ENCODE measurements at places on chromosomes 1 and 21. TPM values are rescaled to one million over a fixed set of nuclear protein-coding genes. Genes with fewer than 3 reads are reported as not detected.

GRCh38 chr1:209956116-209956515, 18.1 kb downstream of the SYT14 start:
- H3K4me1 ChIP-seq, result no peaks in the 10 kb centered on the region
- H3K27me3 ChIP-seq, result no peaks in the 10 kb centered on the region
- no peak overlapping the region for H3K27ac ChIP-seq
- no peaks in the 10 kb centered on the region for H3K36me3 ChIP-seq
- no peak overlapping the region for H3K4me3 ChIP-seq

DNA sequence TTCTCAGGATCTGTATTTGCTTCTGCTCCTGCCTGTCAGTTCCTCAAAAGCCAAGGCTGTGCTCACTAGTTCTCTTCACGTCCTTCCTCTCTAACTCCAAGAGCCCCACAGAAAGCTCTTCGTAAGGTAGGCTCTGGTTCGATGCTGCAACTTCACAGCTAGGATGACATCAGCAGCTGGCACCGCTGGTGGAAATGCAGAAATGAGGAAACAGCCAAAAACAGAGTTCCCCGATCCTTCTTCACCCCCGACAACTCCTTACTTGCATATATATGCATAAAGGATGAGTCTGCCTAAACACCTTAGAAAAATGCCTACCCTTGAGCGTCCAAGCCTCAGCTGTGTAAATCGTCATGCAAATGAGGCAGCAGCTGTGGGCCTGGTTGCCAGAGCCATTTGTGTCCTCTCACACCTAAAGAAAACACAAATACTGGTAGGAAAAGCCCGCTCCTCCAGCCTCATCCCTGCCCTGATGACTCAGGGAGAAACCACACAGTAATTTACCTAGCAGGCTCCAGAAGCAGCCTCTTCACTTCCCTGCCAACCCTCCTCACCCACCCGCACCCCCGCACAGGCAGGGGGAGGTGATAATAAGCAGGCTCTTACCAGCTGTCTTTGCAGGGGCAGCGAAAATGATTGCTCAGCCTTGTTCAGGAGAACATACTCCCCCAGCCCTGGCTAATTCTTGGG, 28.2 kb downstream of the BATF3 start:
- DNase-seq, result peak; percentile 67
- H3K4me3 ChIP-seq, result no peak overlapping the region
- H3K27me3 ChIP-seq, result no peaks in the 10 kb centered on the region

- no peaks in the 10 kb centered on the region for H3K4me1 ChIP-seq
- H3K27me3 ChIP-seq, result no peaks in the 10 kb centered on the region
- peak; percentile 83 for DNase-seq
Observed at GRCh38 chr1:16215882-16216753, 3.7 kb upstream of the ARHGEF19 start.

GRCh38 chr1:231666220-231666936, 39.8 kb downstream of the DISC1 start:
- H3K27me3 ChIP-seq, result no peaks in the 10 kb centered on the region
- no peak for DNase-seq
- H3K36me3 ChIP-seq, result no peaks in the 10 kb centered on the region
- no peak overlapping the region for H3K27ac ChIP-seq
- no peaks in the 10 kb centered on the region for H3K4me1 ChIP-seq

The S1PR1 gene
- 44.3 TPM for total RNA-seq

The EPHB2 gene
- total RNA-seq, result 9.0 TPM

GRCh38 chr1:6208723-6209660, 3.1 kb downstream of the RNF207 start:
- no peak overlapping the region for H3K27ac ChIP-seq
- no peaks in the 10 kb centered on the region for H3K36me3 ChIP-seq
- H3K4me3 ChIP-seq, result peak overlapping the region; percentile 59
- H3K27me3 ChIP-seq, result no peaks in the 10 kb centered on the region
- DNase-seq, result peak; percentile 83

DNA sequence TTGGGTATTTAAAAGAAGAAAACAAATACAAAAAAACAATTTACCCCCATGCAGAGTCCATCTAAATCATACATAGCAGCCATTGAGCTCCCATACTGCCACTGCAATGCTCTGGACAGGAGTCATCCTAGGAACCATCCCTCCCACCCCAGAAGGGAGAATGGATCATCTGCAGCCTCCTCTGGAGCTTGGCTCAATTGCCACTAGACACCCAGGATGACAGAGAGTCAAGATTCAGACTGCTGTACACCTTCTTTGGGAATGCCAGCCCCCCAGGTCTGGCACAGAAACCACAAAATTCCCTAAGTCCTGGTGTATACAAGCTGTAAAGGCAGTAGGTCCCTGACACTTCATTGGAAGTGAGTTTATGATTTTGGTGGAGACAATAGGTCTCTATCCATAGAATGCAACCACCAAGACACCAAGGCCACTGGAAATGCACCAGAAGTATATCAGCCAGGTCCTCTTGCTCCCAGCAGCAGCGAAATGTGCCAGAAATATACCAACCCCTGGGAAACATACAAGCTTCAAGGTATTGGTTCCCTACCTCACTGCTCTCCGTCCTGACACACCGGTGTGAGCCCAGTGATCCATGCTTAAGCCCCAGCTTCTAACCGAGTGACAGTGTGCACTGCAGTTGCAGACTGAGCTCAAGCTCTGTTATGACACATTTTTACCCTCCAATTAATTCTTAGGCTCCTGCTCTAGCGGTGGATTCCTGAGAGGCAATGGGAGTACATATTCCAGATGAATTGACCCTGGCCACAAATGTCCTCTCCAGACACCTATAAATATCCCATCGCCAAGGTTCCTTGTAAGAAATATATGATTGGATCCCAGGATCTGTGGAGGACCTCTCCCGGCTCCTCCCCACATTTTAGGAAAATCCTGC, 4.4 kb downstream of the TAL1 start:
- no peak for DNase-seq
- no peaks in the 10 kb centered on the region for H3K36me3 ChIP-seq
- no peak overlapping the region for H3K4me3 ChIP-seq

- DNase-seq, result no peak
- H3K4me3 ChIP-seq, result no peak overlapping the region
- H3K27me3 ChIP-seq, result no peaks in the 10 kb centered on the region
- peaks cover 71% of the 10 kb centered on the region for H3K4me1 ChIP-seq
- H3K36me3 ChIP-seq, result no peaks in the 10 kb centered on the region
Observed at GRCh38 chr21:37454869-37455503, 88.4 kb downstream of the DYRK1A start.

DNA sequence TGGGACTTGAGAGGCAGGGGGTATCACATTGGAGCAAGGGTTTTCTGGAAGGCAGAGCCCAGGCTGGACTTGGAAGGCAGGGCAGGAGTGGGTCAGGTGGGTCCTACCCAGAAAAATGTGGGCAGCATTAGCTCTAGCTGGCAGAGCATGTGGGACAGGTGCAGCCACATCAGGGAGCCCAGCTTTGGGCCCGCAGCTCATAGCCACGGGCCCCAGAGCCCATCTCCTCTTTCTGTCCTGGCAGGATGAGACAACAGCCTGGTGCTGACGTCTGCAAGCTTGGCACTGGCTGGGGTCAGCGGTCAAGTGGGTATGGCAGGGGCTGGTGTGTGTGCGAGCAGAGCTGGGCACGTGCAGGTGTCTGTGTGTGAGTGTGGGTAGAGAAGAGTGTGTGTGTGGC, 154.7 kb downstream of the GRIK3 start:
- H3K4me1 ChIP-seq, result no peaks in the 10 kb centered on the region
- no peak for DNase-seq

GRCh38 chr1:245156736-245157505, 2.1 kb downstream of the KIF26B start:
- H3K27me3 ChIP-seq, result no peaks in the 10 kb centered on the region
- peak overlapping the region; percentile 81 for H3K4me3 ChIP-seq
- no peaks in the 10 kb centered on the region for H3K4me1 ChIP-seq
- DNase-seq, result peak; percentile 54

The RUNX3 gene
- 2.7 TPM for total RNA-seq

DNA sequence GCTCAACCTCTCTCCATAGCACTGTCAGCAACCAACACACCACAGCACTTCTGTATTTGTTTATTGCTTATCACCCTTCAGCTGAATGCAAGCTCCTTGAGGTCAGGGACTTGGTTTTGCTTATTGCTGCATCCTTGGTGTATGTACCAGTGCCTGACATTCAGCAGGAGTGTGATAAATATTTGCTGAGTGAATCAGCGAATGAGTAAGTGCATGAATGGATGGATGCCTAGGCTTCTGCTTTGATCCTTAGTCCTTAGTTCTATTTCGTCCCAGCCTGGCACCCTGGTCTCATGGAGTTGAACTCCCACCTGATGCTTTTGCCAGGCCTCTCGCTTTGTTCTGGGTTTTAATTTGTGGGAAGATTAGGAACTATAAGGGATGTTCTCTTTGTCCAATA, 88.2 kb downstream of the ZSCAN20 start:
- H3K27ac ChIP-seq, result no peak overlapping the region
- no peaks in the 10 kb centered on the region for H3K4me1 ChIP-seq
- H3K36me3 ChIP-seq, result peaks cover 5% of the 10 kb centered on the region
- no peaks in the 10 kb centered on the region for H3K27me3 ChIP-seq
- DNase-seq, result peak; percentile 37

DNA sequence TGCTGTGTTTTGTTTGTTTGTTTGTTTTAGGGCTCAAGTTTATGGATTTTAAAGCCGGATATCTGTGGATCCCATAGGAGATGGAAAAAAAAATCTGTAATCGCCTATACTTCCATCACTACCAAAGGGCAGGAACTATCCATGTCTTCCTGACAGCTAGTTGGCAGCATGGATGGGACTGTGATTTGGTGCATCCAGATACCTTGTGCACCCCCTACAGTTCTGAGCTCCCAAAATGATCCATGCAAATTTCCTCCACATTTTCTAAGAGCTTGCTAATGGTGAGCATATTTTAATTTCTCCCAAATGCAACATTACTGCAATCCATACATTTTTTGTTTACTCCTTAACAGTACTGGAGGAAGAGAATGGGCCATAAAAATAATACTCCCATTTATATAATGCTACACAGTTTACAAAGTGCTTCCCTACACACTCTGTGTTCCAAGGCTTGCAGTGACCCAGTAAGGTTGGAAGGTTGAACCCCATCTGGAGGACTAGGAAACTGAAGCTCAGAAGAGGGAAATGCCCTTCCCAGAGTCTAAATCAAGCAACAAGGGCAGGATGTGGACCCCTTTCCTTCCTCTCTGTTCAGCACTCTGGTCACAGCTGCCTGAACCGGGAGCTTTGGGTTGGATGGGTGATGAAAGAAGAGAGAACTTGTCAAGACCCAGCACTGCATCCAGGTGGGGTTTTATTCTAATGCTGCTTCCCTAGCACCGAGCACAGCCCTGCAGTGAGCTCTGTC, 48.0 kb downstream of the CAPN8 start:
- no peaks in the 10 kb centered on the region for H3K36me3 ChIP-seq
- no peak overlapping the region for H3K4me3 ChIP-seq
- 0 out of 2 replicates have a peak, but pooled peaks cover 5% of the 10 kb centered on the region for H3K27me3 ChIP-seq
- no peak overlapping the region for H3K27ac ChIP-seq

- H3K4me1 ChIP-seq, result peaks cover 21% of the 10 kb centered on the region
- H3K4me3 ChIP-seq, result no peak overlapping the region
- H3K27me3 ChIP-seq, result no peaks in the 10 kb centered on the region
- H3K27ac ChIP-seq, result no peak overlapping the region
- no peaks in the 10 kb centered on the region for H3K36me3 ChIP-seq
Observed at GRCh38 chr1:113046569-113046968, 26.4 kb upstream of the LRIG2 start.
